Lower lobe of right lung (tissue), 2 donors: ENCODE measurements at places on chromosomes 2 and 18. TPM values are rescaled to one million over a fixed set of nuclear protein-coding genes. Genes with fewer than 3 reads are reported as not detected.

Gene HAAO
- total RNA-seq, result 6.1 TPM

Gene CDH7
- not detected for total RNA-seq

Gene NLRC4
- total RNA-seq, result 24.4 TPM

Gene CABLES1
- total RNA-seq, result 44.2 TPM

Gene ZNF804A
- total RNA-seq, result 1.3 TPM

Gene CD207
- 3.0 TPM for total RNA-seq

Gene AMER3
- not detected for total RNA-seq

Gene HTR2B
- 0.65 TPM for total RNA-seq

GRCh38 chr2:226839951-226840350, 4.1 kb downstream of the RHBDD1 start:
- peaks cover 27% of the 10 kb centered on the region for H3K4me1 ChIP-seq
- H3K4me3 ChIP-seq, result no peak overlapping the region
- H3K27ac ChIP-seq, result no peak overlapping the region
- DNase-seq, result no peak

DNA sequence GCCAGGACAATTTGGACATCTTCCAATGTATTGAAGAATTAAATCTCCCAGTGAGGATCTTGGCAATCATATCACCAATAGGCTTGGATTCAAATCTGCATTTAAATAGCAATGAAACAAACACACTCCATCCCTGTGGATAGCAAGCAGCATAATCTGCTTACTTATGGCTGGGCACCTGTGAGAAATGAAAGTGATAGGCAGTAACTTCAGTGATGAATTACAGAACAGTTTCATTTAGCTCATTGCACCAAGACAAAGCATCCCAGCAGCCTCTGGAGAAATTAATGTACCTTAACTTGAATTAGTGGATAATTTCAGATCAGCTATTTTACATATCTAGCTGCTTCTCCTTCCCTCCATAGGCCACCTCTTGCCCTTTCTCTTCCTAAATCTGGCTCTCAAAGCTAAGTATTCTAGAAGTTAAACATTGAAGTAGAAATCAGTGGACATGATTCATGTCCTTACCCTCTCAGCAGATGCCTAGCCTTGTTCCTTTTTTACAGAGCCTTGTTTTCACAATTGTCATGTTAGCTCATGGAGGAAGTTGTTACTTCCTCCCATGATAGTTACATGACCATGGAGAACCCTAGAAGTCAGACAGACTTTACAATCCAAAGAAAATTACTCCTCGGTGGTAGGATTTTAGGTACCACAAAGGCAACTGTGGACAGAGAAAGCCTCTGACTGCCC, 88.5 kb upstream of the TACR1 start:
- DNase-seq, result no peak
- H3K4me1 ChIP-seq, result no peaks in the 10 kb centered on the region
- H3K4me3 ChIP-seq, result no peak overlapping the region

DNA sequence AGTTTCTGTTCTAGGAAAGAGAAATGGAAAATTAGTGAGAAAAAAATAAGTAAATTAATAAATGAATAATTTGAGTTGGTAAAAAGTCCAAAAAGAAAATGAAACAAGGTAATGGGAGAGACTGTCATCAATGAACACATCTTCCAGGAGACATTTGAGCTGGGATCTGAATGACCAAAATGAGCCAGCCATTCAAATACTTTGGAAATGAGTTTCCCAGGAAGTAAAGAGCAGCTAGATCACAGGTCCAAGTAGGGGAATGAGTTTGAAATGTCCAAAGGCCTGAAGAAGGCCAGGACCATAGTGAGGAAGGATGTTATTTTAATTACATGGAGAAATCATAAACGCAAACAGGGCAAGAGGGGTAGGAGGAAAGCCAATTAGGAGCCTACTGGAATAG, 6.6 kb upstream of the DNAH7 start:
- no peaks in the 10 kb centered on the region for H3K27me3 ChIP-seq
- DNase-seq, result no peak
- no peak overlapping the region for H3K4me3 ChIP-seq
- H3K36me3 ChIP-seq, result no peaks in the 10 kb centered on the region
- H3K4me1 ChIP-seq, result peaks cover 7% of the 10 kb centered on the region

DNA sequence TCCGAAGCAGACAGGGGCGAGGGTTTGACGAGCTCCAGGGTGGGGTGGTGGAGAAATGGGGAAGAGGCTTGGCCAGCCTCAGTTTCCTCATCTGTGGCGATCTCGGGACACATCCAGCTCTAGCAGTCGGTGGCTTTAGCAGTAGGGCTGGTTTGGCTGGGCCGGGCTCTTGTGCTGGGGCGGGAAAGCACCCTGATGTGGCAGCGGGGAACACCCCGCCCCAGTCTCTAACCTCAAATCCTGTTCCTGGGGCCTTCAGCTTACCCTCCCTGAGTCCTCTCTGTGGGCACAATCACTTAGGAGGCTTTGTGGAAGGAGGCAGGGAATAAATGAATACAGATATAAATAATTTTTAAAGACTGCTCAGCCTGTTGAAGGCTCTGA, 26.5 kb upstream of the MCFD2 start:
- H3K27ac ChIP-seq, result peak overlapping the region; percentile 95
- H3K4me3 ChIP-seq, result peak overlapping the region; percentile 96
- H3K4me1 ChIP-seq, result peaks cover 33% of the 10 kb centered on the region
- peak; percentile 76 for DNase-seq
- H3K36me3 ChIP-seq, result no peaks in the 10 kb centered on the region

- H3K27me3 ChIP-seq, result peaks cover 3% of the 10 kb centered on the region
- H3K4me1 ChIP-seq, result no peaks in the 10 kb centered on the region
- no peak overlapping the region for H3K27ac ChIP-seq
- no peak overlapping the region for H3K4me3 ChIP-seq
Measured at GRCh38 chr2:240223631-240224030, 83.2 kb upstream of the OTOS start.

GRCh38 chr2:105836840-105837692, 92.4 kb downstream of the NCK2 start:
- H3K36me3 ChIP-seq, result no peaks in the 10 kb centered on the region
- no peak overlapping the region for H3K27ac ChIP-seq

- H3K27me3 ChIP-seq, result no peaks in the 10 kb centered on the region
- H3K4me3 ChIP-seq, result peak overlapping the region; percentile 17
- H3K4me1 ChIP-seq, result peaks cover 65% of the 10 kb centered on the region
- peak overlapping the region; percentile 71 for H3K27ac ChIP-seq
Measured at GRCh38 chr2:42105330-42106256, 57.8 kb downstream of the PKDCC start.

DNA sequence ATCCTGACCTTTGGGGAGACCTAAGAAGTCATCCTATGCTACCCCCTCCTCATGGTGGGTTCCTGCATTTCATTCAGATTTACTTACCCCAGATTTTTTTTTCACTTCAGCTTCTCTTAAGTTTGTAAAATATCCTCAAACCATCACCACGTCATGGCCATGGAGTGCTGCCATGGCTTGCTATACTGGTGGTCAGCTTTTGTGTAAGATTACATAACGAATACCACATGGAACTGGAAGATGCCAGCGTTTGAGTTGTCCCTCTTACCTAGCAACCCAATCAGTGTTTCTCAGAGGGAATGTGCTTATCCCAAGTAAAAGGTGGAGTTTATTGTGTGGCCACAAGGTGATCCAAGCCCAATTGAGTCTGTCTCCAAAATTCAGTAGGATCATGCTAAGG, 148.6 kb upstream of the ALPP start:
- no peaks in the 10 kb centered on the region for H3K27me3 ChIP-seq
- H3K36me3 ChIP-seq, result no peaks in the 10 kb centered on the region
- H3K4me3 ChIP-seq, result no peak overlapping the region
- peaks cover 2% of the 10 kb centered on the region for H3K4me1 ChIP-seq

DNA sequence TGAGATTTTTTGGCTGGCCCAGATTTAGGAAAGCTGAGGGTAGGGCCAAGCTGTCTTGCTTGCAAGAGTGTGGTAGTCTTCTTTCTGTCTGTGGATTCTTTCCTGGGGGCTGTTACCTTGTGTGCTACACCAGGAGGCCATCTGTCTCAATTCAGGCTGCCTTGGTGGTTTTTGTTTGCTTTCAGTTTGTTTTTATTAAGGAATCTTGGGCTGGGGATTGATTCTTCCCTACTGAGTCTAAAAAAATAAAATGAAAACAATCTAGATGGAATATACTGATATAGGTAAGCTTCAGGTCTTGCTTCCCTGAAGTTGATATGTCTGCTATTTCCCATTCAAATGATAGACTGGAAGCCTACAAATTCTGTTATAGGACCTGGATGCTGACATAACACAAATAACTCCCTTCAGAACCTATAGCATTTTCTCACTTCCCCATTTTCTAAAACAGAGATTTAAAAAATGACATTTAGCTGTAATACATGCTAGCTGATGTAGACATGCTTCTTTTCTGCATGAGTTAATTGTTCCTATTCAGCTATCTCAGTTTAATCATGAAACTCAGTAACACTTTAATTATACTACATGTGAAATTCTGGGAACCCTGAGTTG, 5.3 kb downstream of the LHCGR start:
- no peak for DNase-seq
- H3K4me3 ChIP-seq, result no peak overlapping the region
- H3K27me3 ChIP-seq, result peaks cover 11% of the 10 kb centered on the region
- H3K36me3 ChIP-seq, result no peaks in the 10 kb centered on the region
- no peaks in the 10 kb centered on the region for H3K4me1 ChIP-seq
- no peak overlapping the region for H3K27ac ChIP-seq

GRCh38 chr2:15527074-15527739, 33.9 kb downstream of the NBAS start:
- peaks cover 43% of the 10 kb centered on the region for H3K36me3 ChIP-seq
- H3K27me3 ChIP-seq, result no peaks in the 10 kb centered on the region
- H3K4me1 ChIP-seq, result no peaks in the 10 kb centered on the region
- no peak overlapping the region for H3K4me3 ChIP-seq
- no peak overlapping the region for H3K27ac ChIP-seq

- H3K27ac ChIP-seq, result no peak overlapping the region
- H3K27me3 ChIP-seq, result no peaks in the 10 kb centered on the region
- no peak overlapping the region for H3K4me3 ChIP-seq
- DNase-seq, result no peak
Measured at GRCh38 chr2:37211212-37211611, 14.9 kb downstream of the CEBPZOS start.

DNA sequence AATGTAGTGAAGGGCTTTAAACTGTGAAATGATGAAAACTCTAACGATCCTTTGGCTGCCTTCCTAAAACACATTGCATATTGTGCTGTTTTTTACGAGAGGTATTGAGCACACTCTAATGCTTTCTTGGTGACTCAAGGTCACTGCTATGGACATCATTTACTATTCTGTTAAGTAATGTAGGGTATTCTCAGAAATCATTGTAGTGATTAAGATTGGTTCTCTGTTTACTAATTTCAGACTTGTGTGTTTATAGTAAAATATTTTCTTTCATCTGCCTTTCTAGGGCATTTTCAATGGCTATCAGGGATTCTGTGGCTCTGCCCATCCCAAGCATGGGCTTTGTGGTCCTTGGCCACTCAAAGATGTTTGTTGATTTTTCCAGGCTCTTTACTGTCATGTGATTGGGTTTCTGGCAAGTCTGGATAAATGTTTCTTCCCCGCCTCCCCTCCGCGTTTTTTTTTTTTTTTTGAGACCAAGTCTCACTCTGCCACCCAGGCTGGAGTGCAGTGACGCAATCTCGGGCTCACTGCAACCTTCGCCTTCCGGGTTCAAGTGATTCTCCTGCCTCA, 29.3 kb downstream of the UBE2F start:
- no peak overlapping the region for H3K4me3 ChIP-seq
- no peaks in the 10 kb centered on the region for H3K27me3 ChIP-seq
- DNase-seq, result peak; percentile 54
- peaks cover 41% of the 10 kb centered on the region for H3K36me3 ChIP-seq
- no peaks in the 10 kb centered on the region for H3K4me1 ChIP-seq

- H3K4me3 ChIP-seq, result no peak overlapping the region
- no peaks in the 10 kb centered on the region for H3K36me3 ChIP-seq
- H3K27ac ChIP-seq, result no peak overlapping the region
- H3K27me3 ChIP-seq, result no peaks in the 10 kb centered on the region
Measured at GRCh38 chr2:40131081-40131704, 320.7 kb downstream of the SLC8A1 start.

DNA sequence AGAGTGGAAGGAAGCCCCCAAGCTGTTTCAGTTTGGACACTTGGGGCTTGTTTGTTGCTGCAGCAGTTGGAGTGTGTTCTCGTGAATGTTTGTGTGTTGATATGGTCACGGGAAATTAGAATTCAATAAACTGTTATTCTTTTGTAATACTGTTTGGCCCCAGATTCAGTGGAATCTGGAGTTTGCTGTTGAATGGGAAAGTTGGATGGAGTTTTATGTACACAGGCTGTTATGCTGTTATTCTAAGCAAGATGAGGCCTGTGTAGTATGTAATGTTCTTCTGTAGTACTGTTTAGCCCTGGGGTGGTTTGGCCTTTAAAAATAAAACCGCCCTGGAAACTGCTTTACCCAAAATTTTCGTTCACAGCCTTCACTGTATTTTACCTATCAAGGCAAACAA, 810.4 kb upstream of the HS6ST1 start:
- H3K27me3 ChIP-seq, result no peaks in the 10 kb centered on the region
- H3K27ac ChIP-seq, result no peak overlapping the region
- no peak overlapping the region for H3K4me3 ChIP-seq
- H3K36me3 ChIP-seq, result no peaks in the 10 kb centered on the region
- H3K4me1 ChIP-seq, result no peaks in the 10 kb centered on the region

DNA sequence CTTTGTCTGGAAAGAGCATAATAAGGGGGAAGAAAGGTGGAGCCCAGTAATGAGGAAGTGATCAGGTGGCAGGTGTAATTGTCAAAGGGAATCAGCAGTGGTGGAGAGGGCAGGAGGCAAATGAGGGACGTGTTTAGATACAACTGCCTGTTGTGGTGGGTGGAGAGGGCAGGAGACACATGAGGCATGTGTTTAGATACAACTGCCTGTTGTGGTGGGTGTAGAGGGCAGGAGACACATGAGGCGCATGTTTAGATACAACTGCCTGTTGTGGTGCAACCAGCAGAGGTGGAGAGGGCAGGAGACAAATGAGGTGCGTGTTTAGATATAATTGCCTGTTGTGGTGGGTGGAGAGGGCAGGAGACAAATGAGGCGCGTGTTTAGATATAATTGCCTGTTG, 173.1 kb downstream of the ANKRD30B start:
- DNase-seq, result no peak
- H3K27me3 ChIP-seq, result no peaks in the 10 kb centered on the region
- no peak overlapping the region for H3K4me3 ChIP-seq

- H3K27ac ChIP-seq, result peak overlapping the region; percentile 50
- no peaks in the 10 kb centered on the region for H3K27me3 ChIP-seq
- H3K4me3 ChIP-seq, result no peak overlapping the region
- no peaks in the 10 kb centered on the region for H3K36me3 ChIP-seq
- DNase-seq, result no peak
Measured at GRCh38 chr2:102027036-102027980, 35.5 kb downstream of the IL1R2 start.

GRCh38 chr18:11946756-11947155, 34.6 kb upstream of the IMPA2 start:
- H3K27ac ChIP-seq, result peak overlapping the region; percentile 99
- H3K4me1 ChIP-seq, result peaks cover 39% of the 10 kb centered on the region
- H3K4me3 ChIP-seq, result peak overlapping the region; percentile 68
- no peaks in the 10 kb centered on the region for H3K36me3 ChIP-seq
- no peak for DNase-seq

DNA sequence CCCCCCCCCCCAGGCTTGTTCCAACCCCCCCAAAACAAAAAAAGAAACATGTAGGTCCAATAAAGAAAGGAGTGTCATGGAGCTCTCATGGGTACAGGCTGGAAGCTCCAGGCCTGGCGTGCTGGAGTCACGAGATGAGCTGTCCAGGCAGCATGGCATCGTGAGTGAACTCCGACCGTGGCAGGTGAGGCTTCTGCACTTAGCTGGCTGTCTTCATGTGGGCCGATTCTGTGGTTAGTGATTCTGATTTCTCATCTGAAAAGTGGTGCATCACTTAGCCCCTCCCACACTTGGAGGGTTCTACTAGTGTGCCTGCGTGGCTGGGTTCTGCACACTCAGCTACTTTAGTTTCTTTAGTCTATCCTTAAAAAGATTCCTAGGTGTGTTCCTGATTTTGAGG, 126.4 kb upstream of the MGAT5 start:
- H3K27me3 ChIP-seq, result no peaks in the 10 kb centered on the region
- H3K36me3 ChIP-seq, result no peaks in the 10 kb centered on the region
- H3K4me1 ChIP-seq, result peaks cover 67% of the 10 kb centered on the region
- H3K4me3 ChIP-seq, result no peak overlapping the region
